ENCODE measurements at places on chromosomes 3 and 15.

GRCh38 chr3:57792198-57792597, 36.1 kb downstream of the SLMAP start:
- DNase-seq: no peak

GRCh38 chr15:33150431-33150941, 44.0 kb downstream of the FMN1 start:
- DNase-seq: no peak

DNA sequence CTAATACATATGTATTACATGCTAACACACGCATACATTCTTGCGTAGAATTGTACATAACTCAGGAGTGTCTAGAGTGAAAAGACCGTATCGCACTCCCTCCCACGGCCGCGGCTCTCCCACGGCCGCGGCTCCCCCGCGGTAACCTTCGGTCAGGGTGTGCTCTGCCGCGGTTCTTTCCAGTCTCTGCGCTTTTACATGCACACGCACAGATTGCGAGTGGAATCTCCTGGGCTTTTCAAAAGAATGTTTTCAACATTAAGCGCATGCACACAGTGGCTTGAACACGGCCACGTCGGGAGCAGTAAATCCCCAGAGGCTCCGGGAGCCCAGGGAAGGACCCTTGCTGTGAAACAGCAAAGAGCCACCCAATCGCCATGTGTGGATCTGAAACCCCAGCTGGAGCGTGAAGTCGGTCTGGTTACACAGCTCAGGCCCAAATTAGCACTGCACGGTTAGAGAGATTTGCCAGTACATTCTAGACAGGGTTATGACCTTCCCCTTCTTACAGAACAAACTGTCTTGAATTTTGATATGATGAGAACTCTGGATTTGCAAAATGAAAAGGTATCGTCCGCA, 805 bp upstream of the RGMA start:
- DNase-seq: no peak

DNA sequence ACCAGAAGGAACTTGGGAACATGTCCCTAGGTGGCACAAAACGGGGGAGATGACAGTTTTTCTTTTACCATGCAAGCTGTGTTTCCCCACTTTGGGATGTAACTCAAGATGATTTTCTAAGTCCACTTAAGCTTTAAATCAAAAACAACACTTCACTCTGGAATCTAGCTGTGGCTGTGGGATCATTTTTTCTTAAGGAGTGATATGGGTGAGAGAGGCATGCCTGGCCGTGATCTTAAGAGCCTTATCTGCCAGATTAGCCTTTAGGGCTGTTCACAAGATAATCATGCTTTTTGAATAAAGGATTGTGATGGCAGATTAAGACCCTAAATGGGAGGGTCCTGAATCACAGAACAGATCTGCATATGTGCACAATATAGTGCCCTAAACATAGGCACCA, 384.8 kb upstream of the SEMA6D start:
- peak; percentile 4 for DNase-seq

DNA sequence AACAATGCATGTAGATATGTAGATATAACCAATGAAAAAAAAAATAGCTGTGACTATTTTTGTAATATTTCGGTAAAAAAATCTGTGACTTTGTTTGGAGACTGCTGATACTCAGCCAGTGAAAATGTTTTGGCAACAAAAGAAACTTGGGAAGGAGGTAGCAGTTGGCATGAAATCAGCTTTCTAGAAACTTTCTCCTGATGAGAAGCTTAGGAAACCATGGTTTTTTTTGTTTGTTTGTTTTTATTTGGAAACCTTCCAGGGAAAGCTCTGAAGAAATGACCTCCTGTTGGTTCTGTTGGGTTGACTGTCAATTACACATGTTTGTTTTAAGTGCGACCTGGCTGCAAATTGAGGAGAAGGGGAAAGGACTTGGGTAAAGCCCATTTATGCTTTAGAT, 445.9 kb downstream of the UNC13C start:
- no peak for DNase-seq

Measured in thyroid gland (tissue), 4 donors.